ENCODE measurements at places on chromosomes 6 and 20.

DNA sequence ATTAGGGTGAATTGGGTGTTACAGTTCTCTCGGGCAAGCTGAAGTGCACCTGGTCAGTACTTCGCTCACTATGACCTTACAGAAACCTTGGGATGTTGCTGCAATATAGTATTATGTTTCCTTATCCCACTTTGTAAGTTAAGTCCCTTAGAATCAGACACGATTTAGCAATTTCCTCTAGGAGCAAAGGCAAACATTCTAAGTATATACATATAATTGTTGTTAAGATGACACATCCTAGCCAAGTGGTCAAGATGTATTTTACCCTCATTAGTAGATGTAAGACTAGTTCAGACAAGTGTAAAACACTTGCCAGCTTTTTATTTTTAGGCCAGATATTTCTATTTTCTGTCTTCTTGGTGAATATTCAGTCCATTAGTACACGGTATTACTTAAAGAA is 31.1 kb upstream of the RGS17 start:
- DNase-seq = no peak

GRCh38 chr20:11888648-11889047 is 29.0 kb upstream of the BTBD3 start:
- no peak for DNase-seq

DNA sequence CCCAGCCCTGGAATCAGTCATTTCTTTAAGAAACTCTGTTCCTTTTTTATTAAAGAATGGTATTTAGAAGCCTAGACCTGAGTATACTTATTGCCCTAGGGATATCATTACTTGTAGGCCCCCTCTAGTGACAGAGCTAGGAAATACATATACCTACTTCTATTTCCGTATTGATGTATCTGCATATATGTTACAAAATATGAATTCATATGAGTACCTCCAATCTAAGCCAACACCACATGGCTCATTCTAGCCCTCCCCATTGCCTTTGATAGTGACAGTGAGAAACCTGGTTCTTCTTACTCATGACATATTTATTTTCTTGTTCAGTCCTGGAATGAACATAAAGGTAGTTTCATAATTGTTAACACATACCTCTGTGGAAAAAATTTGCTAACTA is 137.2 kb downstream of the FARS2 start:
- no peak for DNase-seq

DNA sequence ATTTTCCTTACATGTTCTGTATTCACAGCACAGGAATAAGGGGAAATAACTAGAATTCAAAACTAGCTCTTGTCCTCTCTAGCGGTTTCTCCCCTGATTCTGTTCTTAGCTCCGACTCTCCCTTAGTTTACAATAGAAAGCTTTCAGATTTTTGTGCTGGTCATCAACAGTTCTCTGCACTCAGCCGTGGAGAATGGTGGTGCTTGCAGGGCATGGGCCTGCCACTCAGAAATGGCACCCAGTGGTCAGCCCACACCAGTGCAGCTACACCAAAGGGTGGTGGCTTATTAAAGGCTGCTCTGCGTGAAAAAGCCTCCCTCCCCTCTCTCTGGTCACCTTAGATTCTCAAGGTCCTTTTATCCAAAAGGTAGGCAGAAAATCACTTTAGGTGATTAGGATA is 123.5 kb downstream of the SASH1 start:
- DNase-seq = no peak

DNA sequence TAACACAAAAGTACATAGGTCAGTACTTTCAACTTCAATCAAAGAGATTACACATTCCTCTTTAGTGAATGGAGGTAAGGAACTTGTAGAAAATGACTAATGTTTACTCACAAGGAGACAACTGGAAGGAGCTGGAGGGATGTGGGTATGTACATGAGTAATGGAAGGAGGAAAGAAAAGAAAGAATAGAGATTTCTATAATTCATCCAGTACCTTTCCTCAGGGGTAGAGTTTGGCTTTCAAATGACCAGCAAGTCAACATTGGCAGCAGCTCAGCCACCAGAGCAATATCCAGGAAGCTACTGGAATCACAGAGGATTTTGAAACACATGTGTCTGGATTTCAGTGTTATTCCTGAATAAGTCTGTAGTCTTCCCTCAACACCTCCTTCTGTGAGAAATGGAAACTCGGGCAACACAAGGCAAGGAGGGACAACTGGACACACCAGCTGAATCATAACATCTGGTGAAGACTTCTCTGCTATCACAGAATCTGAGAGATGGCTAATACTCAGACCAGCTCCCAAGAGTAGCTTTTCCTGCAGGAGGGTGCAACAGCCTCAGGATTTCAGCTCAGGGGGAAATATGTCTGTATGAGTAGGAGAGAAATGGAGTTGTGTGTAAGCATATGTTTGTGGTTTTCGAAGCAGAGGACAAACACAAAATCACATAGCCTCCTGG is 98.8 kb downstream of the HAO1 start:
- DNase-seq = no peak
